ENCODE measurements at places on chromosomes 16 and 17. TPM values are rescaled to one million over a fixed set of nuclear protein-coding genes. Genes with fewer than 3 reads are reported as not detected.

DNA sequence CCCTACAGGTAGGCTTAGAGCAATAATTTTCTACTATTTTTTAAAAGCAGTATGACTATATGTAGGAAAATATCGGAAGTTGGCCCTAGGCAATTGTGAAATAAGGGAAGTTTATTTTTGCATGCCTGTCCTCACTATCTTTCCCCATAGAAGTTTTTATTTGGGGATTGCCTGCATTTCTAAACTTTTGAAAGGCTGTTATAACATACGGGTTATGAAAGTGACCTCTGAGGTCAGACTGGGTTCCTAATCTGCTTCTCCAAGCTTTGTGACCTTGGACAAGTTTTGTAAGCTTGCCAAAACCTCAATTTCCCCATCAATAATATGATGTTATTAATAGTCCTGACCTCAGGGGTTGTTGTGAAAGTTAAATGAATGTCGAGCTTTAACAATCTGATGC lies 67.1 kb downstream of the ARHGAP44 start:
- no peak for DNase-seq

DNA sequence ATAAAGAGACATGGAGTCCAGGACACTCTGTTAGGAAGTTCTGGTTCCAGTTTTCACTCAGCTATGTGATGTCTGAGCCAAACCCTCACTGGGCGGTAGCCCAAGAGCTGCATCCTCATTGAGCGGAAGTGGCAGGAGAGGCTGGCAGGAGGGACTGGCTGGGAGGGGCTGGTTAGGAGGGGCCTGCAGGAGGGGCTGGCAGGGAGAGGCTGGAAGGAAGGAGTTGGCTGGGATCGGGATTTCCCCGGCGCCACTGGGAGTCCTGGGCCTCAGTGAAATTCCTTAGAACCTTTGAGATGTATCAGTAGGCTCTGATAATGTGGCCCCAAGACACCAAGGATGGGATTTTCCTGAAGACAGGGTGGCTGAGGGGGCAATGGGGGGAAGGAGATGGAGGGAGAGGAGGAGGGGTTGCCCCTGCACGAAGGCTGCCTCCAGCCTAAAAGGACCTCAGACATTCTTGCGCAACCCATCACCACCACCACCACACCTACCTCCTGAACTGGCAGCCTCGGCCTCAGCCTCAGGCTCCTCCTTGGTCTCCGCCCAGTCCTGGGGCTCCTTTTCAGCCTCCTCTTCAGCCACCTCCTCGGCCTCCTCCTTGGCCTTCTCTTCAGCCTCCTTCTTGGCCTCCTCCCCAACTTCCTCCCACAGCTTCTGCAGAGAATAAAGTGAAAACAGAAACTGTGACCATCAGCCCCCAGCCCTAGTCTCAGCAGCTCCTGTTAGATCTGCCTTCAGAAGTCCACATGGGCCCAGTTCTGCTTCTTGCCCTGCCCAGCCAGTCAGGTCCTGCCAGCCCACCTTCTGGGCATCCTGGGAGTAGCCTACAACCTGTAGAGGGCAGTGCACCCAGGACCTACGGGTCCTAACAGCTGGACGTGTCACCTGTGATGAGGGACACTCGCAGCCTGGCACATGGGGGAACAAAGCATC lies 31.7 kb downstream of the CNGB1 start:
- no peak for DNase-seq

DNA sequence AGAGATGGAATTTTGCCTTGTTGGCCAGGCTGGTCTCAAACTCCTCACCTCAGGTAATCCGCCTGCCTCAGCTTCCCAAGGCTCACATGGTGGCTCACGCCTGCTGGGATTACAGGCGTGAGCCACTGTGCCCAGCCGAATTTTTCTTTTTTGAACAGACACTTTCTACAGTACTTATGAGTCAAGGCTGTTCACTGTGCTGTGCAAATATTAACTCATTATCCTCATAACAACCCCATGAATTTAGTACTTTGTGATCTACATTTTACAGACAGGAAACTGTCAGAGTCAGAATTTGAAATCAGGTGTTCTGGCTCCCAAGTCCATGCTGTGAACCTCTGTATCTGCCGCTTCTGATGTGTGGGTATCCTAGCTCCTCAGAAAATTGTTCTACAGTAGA lies 25.7 kb upstream of the RASL10B start:
- DNase-seq: no peak

DNA sequence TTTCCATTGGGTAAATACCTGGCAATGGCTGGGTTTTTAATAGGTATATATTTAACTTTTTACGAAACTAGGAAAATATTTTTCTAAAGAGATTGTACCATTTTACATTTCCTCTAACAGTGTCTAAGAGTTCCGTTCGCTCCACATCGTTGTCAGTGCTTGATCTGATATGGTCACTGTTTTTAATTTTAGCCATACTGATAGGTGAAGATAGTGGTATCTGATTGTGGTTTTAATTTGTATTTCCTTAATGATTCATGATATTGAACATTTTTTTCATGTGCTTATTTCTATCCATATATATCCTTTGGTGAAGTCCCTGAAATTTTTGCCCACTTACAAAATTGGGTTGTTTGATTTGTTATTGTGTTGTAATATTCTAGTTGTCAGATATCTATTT lies 117.7 kb downstream of the CHD9 start:
- DNase-seq: no peak

Gene FAM20A
- total RNA-seq: not detected

Gene OR2C1
- not detected for total RNA-seq

Gene ABI3
- total RNA-seq: 48.2 TPM

Data from activated CD4-positive, alpha-beta memory T cell treated with anti-CD3 and anti-CD28 coated beads, Interleukin-2, amount 10 ng/mL, durations not matched to agents 7 days and 5 days (primary cell).